Lung (tissue), 17 donors: ENCODE measurements at places on chromosomes 12 and 14. TPM values are rescaled to one million over a fixed set of nuclear protein-coding genes. Genes with fewer than 3 reads are reported as not detected.

Gene TMPRSS12
- not detected for polyA plus RNA-seq

Gene GPRC5D
- polyA plus RNA-seq, result 0.14 TPM

GRCh38 chr12:34334953-34335743, 312.9 kb downstream of the ALG10 start:
- H3K4me3 ChIP-seq, result no peak overlapping the region
- no peak for DNase-seq
- no peaks in the 10 kb centered on the region for H3K36me3 ChIP-seq
- no peaks in the 10 kb centered on the region for H3K27me3 ChIP-seq

Gene KLRC2
- 0.55 TPM for polyA plus RNA-seq

DNA sequence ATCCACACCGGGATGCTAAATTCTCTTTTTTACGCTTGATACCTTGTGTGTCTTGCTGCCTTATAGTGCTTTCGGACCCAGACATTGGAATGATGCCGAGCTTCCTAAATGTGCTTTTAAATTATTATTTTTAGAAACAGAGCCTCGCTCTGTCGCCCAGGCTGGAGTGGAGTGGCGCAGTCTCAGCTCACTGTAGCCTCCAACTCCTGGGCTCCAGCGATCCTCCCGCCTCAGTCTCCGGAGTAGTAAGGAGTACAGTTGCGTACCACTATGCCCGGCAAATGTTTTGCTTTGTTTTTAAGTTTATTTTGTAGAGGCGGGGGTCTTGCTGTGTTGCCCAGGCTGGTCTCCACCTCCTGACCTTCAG, 489 bp upstream of the EML5 start:
- H3K4me1 ChIP-seq, result peaks cover 2% of the 10 kb centered on the region
- no peaks in the 10 kb centered on the region for H3K27me3 ChIP-seq
- H3K4me3 ChIP-seq, result peak overlapping the region; percentile 66
- H3K27ac ChIP-seq, result no peak overlapping the region

DNA sequence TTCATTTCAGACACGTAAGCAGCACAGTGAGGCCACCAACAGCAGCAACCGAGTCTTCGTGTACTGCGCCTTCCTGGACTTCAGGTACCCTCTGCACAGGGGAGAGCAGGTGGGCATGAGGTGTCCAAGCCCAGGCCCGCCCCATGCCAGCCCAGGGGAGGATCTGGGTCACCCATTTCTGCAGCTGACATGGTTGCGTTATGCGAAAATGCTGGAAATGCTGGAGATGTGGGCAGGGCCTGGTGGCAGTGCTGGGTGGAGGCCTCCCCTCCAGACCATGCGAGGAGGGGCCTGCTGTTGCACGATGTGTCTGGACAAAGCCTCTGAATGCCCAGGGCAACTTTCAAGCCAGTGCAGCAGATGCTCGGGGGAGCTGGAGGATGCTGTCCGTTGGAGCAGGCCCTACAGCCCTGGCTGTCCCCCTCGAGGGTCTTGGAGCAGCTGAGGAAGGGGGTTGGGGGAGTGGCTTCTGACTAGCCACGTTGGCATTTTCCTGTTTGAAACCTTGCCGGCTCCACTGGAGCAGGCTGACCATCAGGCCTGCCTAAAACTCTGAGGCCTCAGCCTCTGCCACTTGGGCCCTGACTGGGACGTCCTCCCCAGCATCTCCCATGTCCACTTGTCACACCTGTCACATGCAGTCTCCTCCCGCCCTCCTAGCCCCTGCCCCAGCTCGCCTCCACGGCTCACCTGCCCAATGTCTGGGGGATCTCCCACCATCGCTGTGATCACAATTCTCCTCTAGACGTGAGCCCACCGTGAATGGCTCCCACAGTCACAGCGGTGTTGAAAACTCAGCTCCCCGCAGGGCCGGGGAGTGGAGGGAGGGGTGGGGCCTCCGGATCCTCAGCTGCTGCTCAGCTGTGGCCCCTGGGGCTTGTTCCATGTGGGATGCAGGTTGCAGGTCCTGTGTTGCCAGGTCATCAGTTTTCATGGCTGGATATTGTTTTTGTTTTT, 123.4 kb downstream of the ADGRD1 start:
- no peak overlapping the region for H3K4me3 ChIP-seq
- H3K36me3 ChIP-seq, result peaks cover 7% of the 10 kb centered on the region
- no peaks in the 10 kb centered on the region for H3K4me1 ChIP-seq

GRCh38 chr14:70113211-70113610, 75.5 kb downstream of the SLC8A3 start:
- H3K36me3 ChIP-seq, result no peaks in the 10 kb centered on the region
- no peaks in the 10 kb centered on the region for H3K4me1 ChIP-seq
- DNase-seq, result no peak
- no peaks in the 10 kb centered on the region for H3K27me3 ChIP-seq

DNA sequence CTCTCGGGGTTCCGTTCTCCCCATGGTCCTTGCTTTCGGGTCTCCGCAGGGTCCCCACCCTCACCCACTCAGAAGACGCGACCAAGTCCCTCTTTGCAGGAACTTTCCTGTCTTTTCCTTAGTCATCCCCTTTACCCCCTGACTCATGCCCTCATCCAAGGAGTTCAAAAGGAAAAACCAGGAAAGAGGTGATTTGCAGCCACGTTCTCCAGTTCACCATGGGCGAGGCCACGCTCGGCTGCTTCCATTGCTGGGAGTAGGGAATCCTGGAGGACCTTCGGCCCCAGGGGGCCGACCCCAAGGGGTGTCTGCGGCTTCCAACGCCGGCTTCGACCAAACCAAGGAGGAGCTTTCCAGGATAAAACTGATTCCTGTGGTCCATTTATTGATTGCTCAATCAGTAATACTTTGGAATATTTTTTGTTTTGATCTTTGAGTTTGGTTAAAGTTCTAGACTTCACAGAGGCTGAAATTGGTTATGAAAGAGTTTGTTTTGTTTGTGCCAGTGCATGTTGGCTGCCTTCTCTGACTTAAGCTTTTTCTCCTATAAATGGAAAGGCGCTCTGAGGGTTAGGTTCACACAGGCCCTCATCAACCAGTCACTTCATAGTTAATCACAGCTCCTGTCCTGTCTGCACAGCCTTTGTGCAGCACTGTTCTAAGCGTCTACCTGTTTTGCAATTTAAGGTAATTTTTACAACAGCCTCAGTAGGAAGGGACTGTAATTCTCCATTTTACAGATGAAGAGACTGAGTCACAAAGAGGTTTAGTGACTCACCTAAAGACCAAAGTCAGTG, 827 bp downstream of the ALDH2 start:
- no peaks in the 10 kb centered on the region for H3K27me3 ChIP-seq
- no peaks in the 10 kb centered on the region for H3K4me1 ChIP-seq
- peak overlapping the region; percentile 92 for H3K4me3 ChIP-seq
- peak overlapping the region; percentile 71 for H3K27ac ChIP-seq
- H3K36me3 ChIP-seq, result no peaks in the 10 kb centered on the region

Gene TAS2R30
- polyA plus RNA-seq, result not detected

- no peak for DNase-seq
- H3K4me3 ChIP-seq, result no peak overlapping the region
- no peak overlapping the region for H3K27ac ChIP-seq
- H3K36me3 ChIP-seq, result no peaks in the 10 kb centered on the region
Measured at GRCh38 chr12:11645391-11645790, 4.1 kb upstream of the ETV6 start.

DNA sequence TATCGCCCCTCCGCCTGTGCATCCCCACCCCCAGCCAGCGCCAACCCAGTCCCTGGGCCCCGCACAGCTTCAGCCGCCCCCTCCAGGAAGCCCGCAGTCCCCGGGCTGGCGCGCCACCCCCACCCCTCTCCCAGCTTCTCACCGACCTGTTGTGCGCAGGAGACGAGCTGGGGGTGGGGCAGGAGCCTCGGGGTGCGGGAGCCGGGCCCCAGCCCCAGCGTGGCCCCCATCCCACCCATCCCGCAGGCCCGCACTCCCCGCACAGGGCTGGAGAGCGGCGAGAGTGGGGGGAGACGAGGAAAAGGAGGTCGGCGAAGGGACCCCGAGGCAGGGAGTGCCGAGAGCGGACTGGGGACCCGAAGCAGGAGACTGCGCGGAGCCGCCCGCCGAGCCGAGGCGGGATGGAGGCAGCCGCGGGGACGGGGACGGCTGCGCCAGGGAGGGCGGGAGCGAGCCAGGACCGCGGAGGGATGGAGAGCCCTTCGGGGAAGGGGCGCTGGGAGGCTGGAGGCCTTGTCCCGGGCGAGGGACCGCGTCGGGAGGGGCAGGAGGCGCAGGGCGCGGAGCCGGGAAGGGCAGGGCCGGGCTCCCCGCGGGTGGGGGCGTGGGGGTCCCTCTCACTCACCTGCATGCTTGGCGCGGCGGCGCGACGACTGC, 498 bp downstream of the PIANP start:
- H3K4me1 ChIP-seq, result peaks cover 6% of the 10 kb centered on the region
- H3K36me3 ChIP-seq, result no peaks in the 10 kb centered on the region
- peak; percentile 29 for DNase-seq
- H3K4me3 ChIP-seq, result peak overlapping the region; percentile 1
- H3K27me3 ChIP-seq, result peaks cover 32% of the 10 kb centered on the region

DNA sequence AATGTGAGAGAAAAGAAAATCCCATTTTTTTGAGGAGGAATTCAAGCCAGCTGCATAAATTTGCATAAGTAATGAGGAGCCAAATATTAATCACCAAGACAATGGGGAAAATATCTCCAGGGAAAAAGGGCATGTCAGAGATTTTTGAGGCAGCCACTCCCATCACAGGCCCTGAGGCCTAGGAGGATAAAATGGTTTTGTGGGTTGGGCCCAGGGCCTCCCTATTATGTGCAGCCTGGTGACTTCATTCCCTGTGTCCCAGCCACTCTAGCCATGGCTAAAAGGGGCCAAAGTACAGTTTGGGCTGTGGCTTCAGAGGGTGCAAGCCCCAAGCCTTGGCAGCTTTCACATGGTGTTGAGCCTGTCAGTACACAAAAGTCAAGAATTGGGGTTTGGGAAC, 1051.0 kb upstream of the FOXG1 start:
- H3K4me3 ChIP-seq, result no peak overlapping the region
- DNase-seq, result no peak
- no peaks in the 10 kb centered on the region for H3K4me1 ChIP-seq
- H3K36me3 ChIP-seq, result no peaks in the 10 kb centered on the region
- no peak overlapping the region for H3K27ac ChIP-seq
